ENCODE measurements at places on chromosomes 16 and 17.

- no peaks in the 10 kb centered on the region for H3K4me1 ChIP-seq
- no peak overlapping the region for H3K27ac ChIP-seq
- no peak for DNase-seq
- H3K27me3 ChIP-seq = no peaks in the 10 kb centered on the region
- H3K36me3 ChIP-seq = peaks cover 13% of the 10 kb centered on the region
Measured at GRCh38 chr17:2179615-2180295, 123.8 kb downstream of the SMG6 start.

DNA sequence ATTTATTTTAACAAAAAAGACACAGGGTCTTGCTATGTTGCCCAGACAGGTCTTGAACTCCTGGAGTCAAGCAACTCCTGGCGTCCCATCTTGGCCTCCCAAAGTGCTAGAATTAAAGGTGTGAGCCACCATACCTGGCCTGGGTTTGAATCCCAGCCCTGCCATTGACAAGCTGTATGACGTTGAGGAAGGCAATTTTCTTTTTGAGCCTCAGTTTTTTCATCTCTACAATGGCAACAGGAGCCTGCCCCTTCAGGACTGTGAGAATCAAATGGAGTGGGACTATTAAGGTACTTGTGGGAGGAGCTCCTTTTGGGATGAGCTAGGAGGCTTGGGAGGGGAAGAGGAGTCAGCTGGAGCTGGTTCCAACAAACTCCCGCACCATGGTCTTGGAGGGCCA, 6.2 kb downstream of the RARA start:
- H3K27me3 ChIP-seq = no peaks in the 10 kb centered on the region
- H3K36me3 ChIP-seq = no peaks in the 10 kb centered on the region
- H3K4me3 ChIP-seq = no peak overlapping the region
- DNase-seq = no peak

GRCh38 chr16:80744856-80745255, 59.5 kb downstream of the CDYL2 start:
- no peak for DNase-seq
- H3K36me3 ChIP-seq = no peaks in the 10 kb centered on the region
- no peaks in the 10 kb centered on the region for H3K4me1 ChIP-seq
- no peak overlapping the region for H3K4me3 ChIP-seq

- DNase-seq = no peak
- no peak overlapping the region for H3K27ac ChIP-seq
- peaks cover 22% of the 10 kb centered on the region for H3K27me3 ChIP-seq
Measured at GRCh38 chr17:44310188-44310587, 1.8 kb downstream of the RUNDC3A start.

- no peaks in the 10 kb centered on the region for H3K4me1 ChIP-seq
- no peaks in the 10 kb centered on the region for H3K27me3 ChIP-seq
- no peaks in the 10 kb centered on the region for H3K36me3 ChIP-seq
- no peak for DNase-seq
- H3K4me3 ChIP-seq = no peak overlapping the region
Measured at GRCh38 chr17:5913032-5913531, 157.1 kb upstream of the WSCD1 start.

- no peak overlapping the region for H3K4me3 ChIP-seq
- DNase-seq = no peak
- no peaks in the 10 kb centered on the region for H3K4me1 ChIP-seq
- no peak overlapping the region for H3K27ac ChIP-seq
Measured at GRCh38 chr16:1182316-1182671, 29.4 kb downstream of the CACNA1H start.

- no peaks in the 10 kb centered on the region for H3K4me1 ChIP-seq
- no peak overlapping the region for H3K4me3 ChIP-seq
- H3K36me3 ChIP-seq = no peaks in the 10 kb centered on the region
- H3K27ac ChIP-seq = no peak overlapping the region
Measured at GRCh38 chr17:9844153-9844552, 18.4 kb downstream of the GLP2R start.
